ENCODE measurements at places on chromosomes 5 and 9.

DNA sequence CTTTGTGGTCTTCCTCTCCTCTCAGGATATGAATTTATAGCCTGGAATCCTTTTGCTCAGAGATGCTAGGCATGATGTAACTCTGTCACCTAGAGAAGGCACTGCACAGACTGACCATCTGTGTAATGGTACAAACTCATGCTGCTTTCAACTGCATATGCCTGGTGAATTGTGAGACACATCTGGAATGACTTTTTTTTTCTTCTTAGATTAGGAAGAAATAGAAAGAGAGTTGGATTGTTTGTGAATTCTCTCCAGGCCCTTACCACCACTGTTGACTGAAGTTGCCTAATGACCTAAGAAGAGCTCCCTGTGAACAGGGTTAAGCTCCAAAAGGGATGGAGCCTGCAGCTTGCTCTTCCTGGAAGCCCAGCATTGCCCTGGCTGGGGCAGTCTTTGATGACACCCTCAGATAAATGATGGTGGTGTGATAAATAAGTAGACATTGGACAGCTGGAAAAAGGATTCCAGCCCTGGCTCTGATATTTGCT, 47.8 kb upstream of the TRIM32 start:
- no peak for DNase-seq

- no peak for DNase-seq
Observed at GRCh38 chr5:92758552-92758951, 822.5 kb downstream of the NR2F1-AS1 start.

DNA sequence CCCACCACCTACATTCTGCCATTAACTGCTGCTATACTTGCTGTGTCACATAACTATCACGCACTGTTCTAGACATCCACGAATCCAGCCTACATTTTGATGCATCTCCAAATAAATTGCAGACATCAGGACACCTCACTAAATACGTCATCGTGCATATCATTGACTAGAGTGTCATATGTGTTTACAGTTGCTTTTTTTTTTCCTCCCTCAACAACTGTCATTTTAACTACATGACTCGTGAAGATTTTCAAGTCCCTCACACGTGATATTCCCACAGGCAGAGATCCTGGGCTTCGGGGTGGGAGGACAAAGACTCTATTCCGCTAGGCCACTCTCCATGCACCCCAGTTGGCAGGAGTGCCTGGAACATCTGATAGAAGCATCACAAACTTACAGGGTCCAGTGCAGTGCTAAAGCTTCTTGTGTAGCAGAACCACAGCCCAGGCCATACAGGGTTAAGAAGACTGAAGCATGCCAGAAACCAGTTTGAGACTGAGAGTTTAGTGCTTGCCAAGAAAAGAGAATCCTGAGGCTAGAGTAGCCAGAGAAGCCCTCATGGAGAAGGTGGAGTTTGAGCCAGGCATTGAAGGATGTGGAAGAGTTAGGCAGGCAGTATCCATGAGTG, 1.1 kb downstream of the PCYOX1L start:
- DNase-seq = no peak

GRCh38 chr5:31124026-31124425, 69.5 kb upstream of the CDH6 start:
- no peak for DNase-seq

- no peak for DNase-seq
Observed at GRCh38 chr9:8783941-8784340, 984.4 kb upstream of the DMAC1 start.

DNA sequence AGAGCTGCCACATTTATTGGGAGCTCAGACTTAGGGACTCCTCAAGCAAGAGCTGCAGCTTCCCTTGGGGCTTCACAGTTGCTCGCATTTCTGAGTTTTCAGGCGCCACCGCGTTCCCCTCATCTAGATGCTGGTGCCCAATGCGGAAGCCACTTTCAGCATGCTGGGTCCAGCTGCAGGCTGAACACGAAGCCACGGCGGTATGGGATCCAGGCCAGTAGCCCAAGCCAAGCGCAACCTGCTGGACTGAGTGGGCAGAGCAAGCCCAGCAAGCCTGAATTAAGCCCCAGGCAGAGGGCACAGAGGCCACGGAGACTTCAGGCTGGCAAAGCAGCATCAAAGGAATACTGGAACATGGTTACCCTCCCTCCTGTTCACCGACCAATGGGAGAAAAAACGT, 391.5 kb downstream of the HTR1A start:
- DNase-seq = no peak

DNA sequence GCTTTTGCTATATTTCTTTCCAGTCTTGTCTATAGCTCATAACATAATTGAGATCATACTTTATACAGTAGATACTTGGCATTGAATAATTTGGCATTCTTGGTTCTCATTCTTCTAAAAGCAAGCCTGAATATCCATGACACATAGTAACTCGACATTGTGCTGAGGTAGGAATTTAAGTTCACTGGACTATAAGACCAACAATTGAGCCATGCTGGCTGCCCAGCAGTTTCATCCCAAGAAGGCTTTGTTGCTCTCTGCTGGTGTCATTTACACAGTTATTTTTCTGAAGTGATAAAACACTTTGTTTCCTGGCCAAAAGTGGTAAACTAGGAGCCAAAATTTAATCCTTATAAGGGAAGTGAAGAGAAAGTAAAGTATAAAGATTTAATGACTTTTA, 192.0 kb downstream of the ADAMTSL1 start:
- DNase-seq = no peak

DNA sequence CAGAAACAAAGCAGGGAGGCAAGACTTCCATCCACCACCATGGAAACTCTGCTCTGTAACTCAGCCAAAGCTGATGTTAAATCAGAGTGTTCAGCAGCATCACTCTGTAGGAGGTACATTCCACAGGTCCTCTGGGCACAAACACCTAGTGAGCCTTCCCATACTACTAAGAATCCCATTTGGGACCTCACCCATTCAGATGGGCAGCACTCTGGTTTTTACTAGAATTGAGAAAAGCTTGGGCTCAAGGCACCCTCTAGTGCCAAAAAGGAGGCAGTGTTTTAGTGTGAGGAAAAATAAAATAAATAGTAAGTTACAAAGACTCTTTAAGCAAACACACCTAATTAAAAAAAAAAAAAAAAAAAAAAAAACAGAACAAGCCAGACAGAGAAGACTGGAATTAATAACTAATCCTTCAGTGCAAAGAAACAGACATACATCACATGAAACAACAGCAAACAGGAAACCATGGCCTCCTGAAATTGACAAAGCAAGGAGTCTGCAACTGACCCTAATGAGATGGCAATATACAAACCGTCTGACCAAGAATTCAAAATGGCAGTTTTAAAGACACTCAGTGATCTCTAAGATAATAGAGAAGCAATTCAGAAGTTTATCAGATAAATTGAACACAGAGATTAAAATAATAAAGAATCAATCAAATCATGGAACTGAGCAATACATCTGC, 159.5 kb downstream of the GNA14 start:
- DNase-seq = no peak

DNA sequence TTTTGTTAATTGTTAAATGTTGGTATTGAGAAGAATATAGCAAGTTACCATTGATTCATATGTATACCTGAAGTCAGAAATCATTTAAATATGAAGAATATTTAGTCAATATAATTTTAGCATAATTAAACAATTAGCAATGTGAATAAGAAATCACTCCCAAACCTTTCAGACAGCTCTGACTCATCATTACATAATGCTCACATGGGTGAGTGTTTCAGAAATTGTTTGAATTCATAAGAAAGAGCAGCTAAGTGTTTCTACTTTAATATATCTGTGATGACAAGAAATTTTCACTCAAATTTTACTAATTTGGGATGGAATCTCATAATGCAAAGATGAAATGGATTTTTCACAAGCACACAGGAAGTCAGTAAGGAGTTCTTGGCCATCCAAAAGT, 42.0 kb upstream of the CDC42SE2 start:
- no peak for DNase-seq

DNA sequence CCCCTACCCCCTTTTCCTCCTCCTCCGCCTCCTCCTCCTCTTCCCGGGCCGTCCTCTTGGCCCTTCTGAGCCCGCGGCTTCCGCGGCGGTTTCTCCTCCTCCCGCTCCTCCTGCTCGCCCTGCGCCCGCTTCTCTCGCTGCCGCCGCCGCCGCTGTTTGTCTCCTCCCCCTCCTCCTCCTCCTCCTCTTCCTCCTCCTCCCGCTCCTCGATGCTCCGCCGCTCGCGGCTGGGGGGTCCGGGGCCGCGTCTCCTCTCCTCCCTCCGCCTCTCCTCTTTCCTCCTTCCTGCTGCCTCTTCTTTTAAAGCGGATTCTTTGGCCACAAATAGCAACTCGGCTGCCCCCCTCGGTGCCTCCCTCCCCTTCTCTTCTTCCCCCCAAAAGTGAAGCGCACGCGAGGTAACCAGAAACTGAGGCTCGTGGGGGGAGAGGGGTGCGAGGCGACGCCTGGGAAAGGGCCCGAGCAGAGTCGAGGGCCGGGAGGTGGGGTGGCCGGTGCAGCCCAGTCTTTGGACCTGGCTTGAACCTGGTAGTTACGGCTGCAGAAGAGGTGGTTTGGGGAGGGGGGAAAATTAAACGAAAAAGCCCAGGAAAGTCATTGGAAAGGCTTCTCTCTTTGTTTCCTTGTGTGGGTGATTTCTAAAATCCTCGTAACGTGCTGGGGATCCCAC, 1058.5 kb upstream of the DMAC1 start:
- peak; percentile 52 for DNase-seq

- DNase-seq = no peak
Observed at GRCh38 chr5:149803641-149804468, 73.7 kb downstream of the PPARGC1B start.

DNA sequence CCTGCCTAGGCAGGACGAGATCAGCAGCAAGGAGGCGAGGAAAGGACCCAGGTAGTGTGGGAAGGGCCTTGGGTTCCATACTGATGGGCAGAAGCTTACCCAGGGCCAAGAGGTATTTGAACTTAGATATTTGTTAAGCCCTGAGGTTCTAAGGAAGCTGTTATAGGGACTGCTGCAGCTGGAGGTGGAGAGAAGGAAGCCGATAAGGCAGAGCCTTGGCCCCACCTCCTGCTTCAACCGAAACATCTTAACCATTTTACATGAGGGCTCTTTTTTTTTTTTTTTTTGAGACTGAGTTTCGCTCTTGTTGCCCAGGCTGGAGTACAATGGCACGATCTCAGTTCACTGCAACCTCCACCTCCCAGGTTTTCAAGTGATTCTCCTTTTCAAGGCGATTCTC, 8.6 kb upstream of the AQP3 start:
- no peak for DNase-seq

GRCh38 chr9:99142275-99142674, 37.4 kb downstream of the TGFBR1 start:
- DNase-seq = no peak

GRCh38 chr9:89160806-89161205, 17.8 kb downstream of the SHC3 start:
- peak; percentile 57 for DNase-seq

GRCh38 chr9:128523199-128523925, 18.8 kb downstream of the GLE1 start:
- DNase-seq = peak; percentile 80

- peak; percentile 99 for DNase-seq
Observed at GRCh38 chr9:121921444-121921843, 171.7 kb downstream of the TTLL11 start.

DNA sequence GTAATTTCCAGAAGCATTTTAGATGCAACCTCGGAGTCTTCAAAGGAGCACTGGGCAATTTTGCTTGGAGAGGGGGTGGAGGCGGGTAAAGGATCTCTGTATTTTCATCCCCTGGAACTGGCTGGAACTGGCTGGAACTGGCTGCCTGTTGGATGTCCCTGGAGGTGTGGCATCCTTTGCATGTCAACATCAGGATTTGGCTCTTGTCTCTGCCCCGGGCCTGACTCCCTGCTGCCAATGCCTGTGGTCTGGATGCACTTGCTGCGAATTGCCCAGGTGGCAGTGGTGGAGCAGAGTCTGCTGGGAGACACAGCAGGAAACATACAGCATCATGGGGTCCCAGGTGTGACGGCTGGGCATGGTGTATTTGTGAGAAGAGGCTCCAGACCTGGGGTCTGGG, 391.3 kb downstream of the GADD45G start:
- no peak for DNase-seq

DNA sequence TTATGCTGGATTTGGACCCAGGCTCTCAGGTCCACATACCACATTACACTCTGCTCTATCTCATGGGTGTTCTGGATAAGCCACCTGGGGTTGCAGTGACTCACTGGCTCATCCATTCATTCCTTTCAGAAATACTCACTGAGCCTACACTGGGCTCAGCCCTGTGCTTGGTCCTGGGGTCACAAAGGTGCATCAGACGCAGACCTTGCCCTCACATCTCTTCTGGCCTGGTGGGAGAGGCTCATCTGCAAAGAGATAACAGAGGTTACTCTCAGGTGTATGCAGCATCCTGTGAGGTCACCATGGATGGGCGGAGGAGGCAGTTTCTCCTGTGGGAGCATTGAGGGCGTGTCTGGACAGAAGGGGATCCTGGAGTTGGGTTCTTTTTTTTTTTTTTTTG, 12.1 kb downstream of the CDHR2 start:
- DNase-seq = no peak

DNA sequence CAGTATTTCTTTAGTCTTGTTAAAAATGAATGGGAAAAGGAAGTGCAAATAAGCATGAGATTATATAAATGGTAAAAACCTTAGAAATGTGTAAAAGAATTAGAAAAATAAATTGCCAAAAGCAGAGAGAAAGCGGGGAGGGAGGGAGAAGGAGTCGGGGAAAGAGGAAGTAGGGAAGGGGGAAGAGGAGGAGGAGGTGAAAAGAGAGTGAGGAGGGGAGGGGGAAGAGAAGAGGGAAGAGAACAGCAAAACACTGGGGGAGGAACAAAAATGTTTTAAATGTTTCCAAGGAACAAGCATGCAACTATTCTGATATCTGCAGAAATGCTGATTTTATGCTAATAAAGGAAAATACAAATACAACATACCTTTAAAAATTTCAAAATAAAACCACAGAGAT, 317.5 kb downstream of the PIK3R1 start:
- no peak for DNase-seq

GRCh38 chr5:57871496-57871895, 388.9 kb upstream of the ACTBL2 start:
- DNase-seq = no peak

DNA sequence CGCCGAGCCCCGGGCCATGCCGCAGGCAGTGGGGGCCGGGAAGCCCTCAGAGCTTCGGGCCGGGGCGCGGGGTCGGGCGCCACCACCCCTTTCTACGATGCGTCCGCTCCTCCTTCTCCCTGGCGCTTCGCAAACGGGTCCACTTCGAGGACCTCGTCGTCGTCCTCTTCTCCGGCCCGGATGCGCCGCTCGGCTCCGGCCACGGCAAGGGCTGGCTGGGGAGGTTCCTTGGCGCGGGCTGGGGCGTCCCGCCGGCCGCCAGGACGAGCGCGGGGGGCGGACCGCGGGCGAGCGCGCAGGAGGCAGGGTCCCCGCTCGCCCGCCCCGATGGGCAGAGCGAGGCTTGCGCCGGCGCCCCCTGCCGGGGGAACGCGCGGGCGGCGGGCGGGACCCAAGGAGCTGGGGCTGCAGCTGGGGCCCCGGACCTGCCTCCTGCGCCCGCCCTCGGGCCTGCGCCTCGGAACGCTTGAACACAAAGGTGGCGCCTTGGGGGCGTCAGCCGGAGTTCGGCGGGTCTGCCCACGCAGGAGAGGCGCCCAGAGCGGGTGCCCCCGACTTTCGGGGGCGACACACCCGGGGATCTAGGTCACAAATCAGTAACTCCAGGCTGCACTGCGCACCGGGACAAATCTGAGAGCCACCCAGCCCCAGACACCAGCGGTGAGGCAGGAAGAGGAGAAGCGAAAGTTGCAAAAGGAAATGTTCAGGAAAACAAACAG, at the start of gene ROR2:
Gene ROR2, minus strand, starts transcription at position 283 of the 719 bp plus-strand sequence.
- DNase-seq = peak; percentile 49

GRCh38 chr5:2192496-2192895, 309.8 kb upstream of the IRX4 start:
- DNase-seq = peak; percentile 73
